ENCODE measurements at places on chromosomes 16 and 17.

DNA sequence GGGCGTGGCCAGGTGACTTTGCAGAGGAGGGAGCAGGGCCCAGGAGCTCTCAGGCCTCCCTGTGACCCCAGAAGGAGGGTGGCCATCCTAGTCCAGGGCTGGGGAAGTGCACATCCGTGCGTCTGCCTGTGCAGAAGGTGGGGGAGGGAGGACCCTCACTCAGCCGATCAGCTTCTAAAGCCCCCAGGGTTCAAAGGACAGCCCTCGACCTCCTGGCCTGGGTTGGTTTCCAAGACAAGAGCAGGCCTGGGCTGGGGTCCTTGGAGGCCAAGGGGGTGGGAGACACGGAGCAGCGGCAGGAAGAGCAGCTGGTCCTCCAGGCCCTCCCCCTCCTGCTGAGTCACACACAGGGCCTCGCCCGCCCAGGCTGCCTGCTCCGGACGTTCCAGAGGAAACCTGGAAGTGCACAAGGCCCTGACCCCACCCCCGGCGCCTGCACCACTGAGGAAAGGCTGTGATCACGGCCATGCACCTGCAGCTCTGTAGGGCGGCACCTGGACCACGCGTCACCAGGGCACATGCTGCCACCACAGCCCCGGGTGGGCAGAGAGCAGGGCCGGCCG lies 67.1 kb upstream of the ZNF469 start:
- DNase-seq, result no peak

DNA sequence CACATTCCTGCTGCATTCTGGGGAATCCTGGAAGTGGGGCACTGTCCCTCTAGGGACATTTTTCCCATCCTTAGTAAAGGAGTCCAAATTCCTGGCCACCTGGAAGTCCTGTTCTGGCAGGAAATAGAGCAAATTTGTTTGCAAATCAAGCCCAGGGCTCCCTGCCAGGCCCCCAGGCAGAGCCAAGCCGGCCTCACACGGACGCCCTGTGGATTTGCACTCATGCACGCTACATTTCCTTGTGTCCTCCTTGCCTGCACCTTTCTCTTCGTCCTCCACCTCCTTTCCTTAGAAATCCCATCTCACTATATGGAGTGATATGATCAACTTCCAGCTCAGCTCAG lies 7.0 kb upstream of the CALB2 start:
- no peak for DNase-seq

DNA sequence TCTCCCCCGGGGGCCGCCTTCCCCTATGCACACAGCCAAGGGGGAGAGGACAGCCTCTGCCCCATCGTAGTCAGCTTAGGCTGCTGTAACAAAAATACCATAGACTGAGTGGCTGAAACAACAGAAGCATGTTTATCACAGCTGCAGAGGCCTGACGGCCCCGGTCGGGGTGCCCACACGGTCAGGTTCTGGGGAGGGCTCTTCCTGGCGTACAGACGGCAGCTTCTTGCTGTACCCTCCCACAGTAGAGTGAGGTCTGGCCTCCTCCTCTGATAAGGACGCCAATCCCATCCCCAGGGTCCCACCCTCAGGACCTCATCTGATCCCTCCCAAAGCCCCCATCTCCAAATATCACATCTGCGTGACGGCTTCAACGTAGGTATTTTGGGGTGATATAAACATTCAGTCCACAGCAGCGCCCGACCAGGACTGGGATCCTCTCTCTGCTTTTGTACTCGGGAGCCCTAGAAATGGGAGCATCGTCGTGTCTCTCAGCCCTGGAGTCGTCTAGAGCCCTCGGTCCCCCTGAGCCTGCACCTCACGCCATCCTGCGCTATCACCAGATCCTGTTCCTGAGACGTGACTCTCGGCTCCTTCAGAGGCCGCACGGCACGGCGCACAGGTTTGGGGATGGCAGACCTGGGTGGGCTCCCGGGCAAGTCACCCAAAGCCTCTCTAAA lies 67.8 kb downstream of the RPH3AL start:
- DNase-seq, result no peak

DNA sequence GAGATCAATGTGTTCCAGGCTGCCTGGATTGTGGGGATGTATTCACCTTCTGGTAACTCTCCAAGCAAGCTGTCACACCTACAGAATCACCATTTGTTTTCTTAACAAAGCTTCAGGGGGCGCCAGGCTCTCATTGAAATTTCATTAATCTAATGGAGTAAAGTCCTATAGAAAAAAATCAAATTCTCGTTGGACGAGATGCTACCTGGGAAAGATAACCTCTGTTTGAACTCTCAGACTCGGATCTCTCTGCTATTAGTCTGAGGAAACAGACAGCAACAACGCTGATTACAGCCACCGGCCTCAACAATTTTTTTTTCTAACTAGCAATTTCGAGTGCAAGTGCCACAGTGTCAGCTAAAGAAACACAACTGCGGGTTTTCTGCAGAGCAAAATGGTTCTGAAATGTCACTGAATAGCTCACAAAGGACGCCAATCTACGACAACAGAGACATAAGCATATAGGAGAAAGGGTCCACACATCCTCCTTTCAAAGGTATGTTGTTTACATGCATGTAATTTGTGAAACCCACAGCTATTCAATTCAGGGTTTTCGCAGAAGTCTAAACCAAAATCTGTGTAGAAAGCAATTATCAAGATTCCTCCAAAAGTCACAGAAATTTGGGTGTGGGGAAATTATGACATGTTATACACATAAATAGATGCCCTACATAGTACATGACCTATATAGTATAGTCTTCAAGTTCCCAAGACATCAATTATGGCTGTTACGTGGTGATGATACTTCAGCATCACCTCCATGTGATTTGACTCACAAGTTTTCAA lies 135.8 kb downstream of the SKAP1 start:
- no peak for DNase-seq

DNA sequence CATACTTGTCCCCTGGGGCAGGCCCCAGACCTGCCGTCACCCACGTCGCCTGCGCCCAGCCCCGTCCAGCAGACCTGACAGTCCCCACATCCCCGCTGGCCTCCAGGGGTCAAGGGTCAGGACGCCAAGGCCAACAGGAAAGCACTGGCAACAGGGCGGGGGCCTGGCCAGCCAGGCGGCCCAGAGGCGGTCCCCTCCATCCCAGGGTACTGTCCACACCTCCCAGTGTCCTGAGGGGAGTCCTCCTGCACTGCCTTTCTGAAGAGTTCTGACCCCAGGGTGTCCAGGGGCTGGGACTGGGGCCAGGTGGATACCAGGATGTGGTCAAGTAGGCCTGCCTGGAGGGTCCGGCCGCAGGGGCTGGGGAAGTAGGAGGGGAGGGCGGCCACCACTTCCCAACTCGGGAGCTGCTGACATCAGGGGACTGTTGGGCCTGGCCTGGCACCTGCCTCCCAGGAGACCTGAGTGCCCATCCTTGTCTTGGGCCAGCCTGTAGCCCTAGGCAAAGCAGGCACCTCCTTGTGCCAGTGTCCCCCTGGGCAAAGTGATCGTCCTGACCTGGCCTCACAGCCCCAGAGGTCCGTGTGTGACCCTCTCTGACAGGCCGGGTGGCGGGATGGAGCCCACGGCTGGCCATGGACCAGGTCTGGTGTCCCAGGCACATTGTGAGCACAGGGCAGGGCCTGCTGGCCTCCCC lies 6.7 kb upstream of the AXIN1 start:
- no peak for DNase-seq

DNA sequence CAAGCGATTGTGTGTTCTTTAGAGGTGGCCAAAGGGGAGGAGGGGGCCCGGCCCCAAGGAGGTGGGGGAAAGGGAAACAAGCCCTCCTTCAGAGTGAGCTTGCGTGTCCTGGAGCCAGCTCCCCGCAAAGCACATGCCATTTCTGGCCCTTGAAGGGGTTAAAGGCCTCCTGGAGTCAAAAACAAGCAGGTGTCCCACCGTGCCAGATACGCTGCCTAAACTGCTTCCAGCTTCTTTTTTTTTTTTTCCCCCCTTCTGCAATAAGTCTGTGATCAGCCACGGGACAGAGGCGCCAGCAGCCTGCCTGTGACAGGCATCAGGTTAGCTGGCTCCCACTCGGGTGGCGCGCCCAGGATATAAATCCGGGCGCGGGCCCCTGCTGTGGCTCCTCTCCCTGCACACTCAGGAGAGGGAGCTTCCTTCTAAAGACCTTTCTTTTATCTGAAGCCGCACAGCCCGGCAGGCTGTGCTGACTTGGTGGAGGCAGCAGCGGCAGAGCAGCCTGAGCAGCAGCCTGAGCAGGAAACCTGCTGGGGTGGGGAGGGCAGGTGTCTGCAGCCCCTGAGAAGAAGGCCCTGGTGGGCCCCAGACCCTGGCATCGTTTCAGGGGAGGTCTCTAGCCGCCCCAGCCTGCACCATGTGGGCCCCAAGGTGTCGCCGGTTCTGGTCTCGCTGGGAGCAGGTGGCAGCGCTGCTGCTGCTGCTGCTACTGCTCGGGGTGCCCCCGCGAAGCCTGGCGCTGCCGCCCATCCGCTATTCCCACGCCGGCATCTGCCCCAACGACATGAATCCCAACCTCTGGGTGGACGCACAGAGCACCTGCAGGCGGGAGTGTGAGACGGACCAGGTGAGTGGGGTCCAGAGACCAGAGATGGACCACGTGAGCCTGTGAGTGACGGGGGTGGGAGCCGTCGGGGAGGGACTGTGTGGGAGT lies at the start of gene WFIKKN2:
WFIKKN2 (plus strand) TSS at position 286 of the 934 bp plus-strand sequence; CDS start at position 638, 352 bp downstream.
- peak; percentile 42 for DNase-seq

DNA sequence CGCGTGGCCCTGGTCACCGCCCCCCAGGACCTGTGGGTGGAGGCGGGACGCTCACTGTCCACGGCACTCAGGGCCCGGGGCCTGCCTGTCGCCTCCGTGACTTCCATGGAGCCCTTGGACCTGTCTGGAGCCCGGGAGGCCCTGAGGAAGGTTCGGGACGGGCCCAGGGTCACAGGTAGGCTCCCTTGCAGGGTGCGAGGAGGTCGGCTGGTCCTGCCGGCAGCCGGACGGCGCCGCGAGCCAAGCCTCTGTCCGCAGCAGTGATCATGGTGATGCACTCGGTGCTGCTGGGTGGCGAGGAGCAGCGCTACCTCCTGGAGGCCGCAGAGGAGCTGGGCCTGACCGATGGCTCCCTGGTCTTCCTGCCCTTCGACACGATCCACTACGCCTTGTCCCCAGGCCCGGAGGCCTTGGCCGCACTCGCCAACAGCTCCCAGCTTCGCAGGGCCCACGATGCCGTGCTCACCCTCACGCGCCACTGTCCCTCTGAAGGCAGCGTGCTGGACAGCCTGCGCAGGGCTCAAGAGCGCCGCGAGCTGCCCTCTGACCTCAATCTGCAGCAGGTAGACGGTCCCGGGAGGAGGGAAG lies 1.3 kb downstream of the GUCY2D start:
- DNase-seq, result no peak

GRCh38 chr16:60755907-60756306 lies 1280.3 kb downstream of the CDH8 start:
- DNase-seq, result no peak

DNA sequence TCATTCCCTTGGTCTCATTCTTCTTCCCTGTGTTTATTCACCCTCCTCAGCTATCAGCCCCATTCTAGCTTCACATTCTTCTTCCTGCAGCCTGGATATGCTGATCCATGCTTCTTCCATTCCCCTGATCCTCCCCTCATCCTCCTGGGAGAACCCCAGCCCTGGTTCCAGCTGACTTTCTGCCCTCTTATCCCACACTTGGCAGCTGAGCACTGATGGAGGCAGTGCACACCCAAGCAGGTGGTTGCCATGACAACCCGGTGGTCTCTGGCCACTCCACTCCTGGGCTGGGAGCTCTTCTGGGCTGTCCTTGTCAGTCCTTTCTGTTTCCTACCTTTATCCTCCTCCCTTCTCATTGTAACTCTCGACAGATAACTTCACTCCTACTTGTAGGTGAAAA lies 16.7 kb upstream of the TUBG2 start:
- no peak for DNase-seq

- no peak for DNase-seq
Observed at GRCh38 chr16:10949424-10949970, 5.1 kb downstream of the CLEC16A start.

GRCh38 chr17:62180772-62181171 lies 115.7 kb upstream of the MED13 start:
- no peak for DNase-seq

- DNase-seq, result no peak
Observed at GRCh38 chr17:7026471-7027115, 3.7 kb downstream of the BCL6B start.

DNA sequence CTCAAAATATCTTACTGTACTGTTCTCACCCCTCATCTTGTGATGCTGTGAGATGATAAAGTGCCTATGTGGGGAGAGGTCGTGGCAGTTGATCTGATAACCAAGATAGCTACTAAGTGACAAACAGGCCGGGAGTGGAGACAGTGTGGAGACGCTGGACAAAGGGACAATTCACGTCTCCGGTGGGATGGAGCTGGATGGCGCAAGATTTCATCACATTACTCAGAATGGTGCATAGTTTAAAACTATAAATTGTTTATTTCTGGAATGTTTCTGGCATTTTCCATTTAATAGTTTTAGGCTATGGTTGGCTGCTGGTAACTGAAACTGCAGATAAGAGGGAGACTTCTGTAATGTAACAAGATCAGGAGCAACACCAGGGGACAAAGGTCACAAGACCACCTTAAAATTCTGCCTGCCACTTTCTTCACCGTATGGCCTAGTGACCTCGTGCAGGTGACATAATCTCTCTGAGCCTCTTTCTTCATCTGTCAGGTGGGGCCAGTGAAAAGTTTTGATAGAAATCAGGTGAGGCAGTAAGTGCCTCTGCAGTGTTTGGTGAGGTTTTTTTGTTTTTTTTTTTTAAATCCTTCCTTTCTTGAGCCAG lies 54.4 kb upstream of the LGALS9 start:
- DNase-seq, result no peak

DNA sequence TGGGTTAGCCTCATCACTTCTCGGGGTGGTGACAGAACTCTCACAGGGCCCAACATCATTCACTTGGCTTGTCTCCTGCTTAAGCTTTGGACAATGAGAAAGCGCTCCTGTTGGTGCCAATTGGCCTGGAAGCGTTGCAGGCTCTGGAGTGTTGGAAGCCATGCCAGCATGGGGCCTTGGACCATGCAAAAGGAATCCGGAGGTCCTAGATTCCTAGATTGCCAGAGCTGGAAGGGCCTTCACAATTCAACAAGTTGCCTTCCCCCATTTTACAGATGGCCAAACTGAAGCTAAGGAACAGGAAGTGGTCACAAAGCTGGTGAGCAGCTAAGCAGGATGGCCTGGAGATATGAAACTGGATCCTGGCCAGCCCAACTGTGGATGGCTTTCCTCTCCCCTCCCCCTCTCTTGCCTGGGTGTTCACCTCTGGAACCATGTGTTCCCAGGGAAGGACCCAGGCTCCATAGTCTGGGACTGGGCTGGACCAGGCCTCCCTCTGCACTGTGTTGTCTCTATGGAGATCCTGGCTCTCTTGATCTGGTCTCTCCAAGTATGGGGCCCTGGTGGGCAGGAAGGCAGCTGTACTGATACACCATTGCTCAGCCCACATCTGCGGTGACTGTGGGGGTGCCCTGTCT lies 6.0 kb upstream of the IGFBP4 start:
- no peak for DNase-seq

Measured in NCI-H1694 (cell line).